ENCODE measurements at places on chromosomes 3 and 15.

GRCh38 chr3:54670201-54671000, 257.5 kb downstream of the LRTM1 start:
- no peak for DNase-seq

DNA sequence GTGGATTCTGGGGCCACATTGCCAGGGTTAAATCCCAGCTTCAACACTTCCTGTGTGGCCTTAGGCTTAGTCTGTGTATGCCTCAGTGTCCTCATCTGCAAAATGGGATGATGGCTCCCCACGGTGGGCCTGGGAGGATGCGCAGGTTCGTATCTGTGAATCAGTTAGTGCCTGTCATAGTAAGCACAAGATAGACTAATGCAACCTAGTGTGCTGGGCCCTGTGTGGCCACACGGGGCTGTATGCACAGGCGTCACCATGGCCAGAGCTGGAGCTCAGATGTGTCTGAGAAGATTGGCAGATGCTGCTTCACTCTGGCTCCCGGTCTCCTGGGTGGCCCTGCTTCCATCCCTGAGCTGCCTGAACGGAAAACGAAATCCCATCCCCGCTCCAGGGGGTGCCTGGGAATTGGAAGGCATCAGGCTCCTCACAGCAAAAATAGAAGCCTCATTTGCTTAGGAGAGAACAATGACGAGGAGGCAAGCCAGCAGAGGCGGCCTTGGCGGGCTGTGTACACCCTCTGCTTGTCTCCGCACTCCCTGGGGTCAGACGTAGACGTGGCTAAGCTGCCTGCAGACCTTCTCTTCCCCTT, 103.6 kb downstream of the APBA2 start:
- no peak for DNase-seq

GRCh38 chr15:58597943-58598828, 151.3 kb downstream of the ADAM10 start:
- DNase-seq = no peak

DNA sequence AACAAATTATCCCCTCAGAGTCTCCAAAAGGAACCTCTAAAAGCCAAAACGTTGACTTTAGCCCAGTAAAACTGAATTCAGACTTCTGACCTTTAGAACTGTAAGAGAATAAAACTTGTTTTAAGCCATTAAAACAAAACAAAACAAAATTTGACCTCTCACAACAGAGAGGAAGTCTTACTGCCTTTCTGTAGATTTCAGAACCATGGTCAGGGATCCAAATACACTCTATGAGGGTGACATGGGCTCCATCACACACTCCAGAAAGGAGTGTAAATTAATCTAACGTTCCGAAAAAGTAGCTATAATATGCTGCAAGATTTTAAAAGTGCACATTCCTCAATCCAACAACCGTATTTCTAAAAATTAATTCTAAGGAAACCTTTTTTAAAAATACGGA, 19.2 kb upstream of the RPL14 start:
- DNase-seq = no peak

DNA sequence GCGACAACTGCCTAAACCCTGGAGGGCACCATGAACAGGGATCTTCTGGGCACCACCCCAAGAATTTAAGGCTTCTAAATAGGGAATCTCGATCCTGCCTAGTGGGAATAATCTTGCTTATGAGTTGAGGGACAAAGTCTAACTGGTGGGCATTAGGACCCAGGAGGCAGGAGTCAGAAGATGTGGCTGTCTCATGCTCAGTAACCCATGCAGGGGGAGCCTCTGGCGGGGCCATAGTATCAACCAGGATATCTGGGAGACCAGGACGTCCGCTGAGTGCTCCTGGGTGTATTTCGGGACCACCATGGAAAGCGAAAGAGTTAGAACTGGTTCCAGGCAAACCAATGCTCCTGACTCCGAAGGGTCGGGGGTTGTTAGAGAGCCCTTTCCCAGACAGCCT, 356.1 kb downstream of the OTOL1 start:
- DNase-seq = no peak
